Stimulated activated naive CD4-positive, alpha-beta T cell treated with Interleukin-2 at 50 U/mL for 16 hours (primary cell): ENCODE measurements at places on chromosomes 4 and X.
A peak's percentile ranks its signal among the peaks of the same experiment; 100 is the strongest.

DNA sequence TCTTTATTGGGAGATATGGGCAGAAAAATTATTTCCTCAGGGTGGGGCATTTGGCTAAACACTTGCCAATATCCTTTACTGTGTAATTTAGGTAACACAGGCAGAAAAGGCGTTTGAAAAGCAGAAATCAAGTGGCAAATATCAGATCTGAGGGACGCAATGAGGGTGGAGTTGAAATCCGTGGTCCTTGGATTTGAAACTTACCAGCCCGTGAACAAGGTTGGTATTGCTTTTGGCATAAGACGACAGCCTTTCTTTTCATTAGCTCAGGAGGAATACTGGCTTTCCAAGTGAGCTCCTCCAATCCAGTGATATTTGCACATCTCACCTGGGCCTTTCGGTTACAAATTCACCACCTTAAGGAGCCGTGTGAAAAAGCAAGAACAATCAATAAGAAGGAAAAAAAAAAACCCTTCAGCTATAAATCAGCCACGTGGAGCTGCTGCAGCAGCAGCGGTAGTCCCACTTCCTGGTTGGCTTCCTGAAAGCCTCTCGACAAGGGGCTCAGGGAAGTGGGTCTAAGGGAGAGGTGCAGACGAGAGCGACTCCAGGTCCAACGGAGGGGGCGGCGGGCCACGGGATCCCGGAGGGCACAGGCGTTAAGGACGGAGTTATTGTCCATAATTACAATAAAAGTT is 734 bp upstream of the GALNT7 start:
- no peak for DNase-seq

GRCh38 chr4:4425696-4426095 is 38.8 kb downstream of the NSG1 start:
- DNase-seq: no peak

DNA sequence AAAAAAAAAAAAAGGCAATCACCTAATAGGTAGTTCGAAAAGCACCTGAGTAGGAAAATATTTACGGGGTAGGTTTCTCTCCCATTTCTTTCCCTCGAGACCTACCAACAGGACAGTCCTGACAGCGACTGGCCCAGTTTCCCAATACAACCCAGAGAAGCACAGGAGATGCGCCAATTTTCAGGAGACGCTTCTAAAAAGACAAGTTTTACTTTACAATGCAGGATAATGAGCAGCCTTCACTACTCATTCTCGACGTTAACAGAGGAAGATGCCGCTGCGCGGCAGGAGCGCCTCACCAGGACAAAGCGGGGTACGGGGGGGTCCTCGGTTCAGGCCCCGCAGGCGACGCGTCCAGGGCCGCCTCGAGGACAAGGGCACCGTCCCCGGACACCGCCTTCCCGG is 708 bp downstream of the BCLAF3 start:
- DNase-seq: peak; percentile 19

DNA sequence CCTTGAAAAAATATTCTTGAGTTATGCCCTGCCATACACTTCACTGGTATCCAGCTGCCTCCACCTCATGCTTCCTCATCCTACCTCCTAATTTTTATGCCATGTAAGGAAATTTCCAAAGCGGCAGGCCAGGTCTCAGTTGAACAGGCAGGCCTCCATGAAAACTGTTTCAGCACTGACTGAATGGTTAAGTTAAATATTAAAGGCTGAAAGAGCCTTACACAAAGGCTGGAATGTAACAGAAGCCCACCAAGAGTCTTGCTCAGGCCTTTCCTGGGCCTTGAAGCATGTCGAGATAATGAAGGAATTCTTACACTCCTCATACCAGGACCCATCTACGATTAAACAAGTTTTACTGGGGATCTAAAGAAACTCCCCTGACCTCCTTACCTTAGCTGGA is 359.6 kb upstream of the NOCT start:
- DNase-seq: no peak

DNA sequence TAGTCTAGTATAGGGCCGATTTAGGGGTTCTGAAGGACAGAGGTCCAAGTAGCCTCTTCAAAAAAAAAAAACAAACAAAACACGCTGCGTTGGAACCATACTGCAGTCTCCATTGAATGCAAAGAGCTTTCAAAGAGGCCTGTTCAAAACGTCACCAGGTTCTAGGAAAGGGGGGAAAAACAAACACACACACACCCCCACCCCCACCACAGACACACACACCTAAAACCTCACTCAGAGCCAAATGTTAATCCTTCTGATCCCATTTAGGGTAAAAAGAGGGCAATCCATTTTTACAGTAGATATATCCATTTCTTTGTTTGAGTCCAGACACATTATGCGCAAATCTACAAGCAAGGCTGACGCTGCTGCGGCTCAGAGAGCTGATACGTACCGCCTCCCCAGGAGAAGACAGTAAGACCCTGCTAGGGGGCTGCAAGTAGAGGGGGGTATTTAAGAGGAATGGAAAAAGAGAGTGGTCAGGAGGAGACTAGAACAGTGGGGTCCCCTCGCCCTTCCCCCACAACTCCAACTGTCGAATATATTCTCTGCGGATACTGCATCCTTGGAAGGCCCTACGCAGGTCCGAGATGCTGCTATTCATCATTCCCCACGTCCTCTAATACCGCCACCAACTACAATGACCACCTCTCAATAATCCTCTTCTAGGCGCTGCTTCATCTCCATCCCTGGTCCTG is 1.3 kb downstream of the NKRF start:
- DNase-seq: no peak

DNA sequence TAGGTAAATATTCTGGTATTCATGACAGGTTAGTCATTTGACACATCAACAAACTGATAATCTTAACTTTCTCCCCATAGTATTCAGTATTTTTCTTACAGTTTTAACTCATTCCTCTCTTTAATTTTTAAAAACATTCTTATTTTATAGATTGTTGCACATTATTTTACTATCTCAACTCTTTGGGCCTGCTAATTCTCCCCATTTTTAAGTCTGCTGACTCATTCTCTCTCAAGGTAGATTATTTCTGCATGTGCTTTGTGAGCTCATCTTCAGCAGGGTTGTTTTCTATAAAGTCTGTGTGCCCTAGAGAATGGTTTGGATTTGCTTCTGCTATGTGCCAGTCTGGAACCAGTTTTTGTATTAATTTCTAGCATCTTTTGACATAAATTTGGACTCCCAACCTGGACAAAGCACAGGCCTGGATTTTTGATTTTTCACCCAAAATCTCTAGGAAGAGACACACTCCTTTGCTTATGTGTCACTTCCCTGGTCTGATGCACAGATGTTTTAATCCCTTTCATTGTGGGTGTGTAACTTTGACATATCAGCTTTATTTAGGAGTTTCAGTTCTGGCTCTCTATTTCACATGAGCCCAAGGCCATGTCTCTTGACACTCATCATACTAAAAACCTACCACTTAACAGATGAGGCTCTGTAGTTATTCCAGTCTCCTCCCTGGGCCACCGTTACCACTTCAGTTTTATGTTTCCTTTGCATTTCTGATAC is 194.3 kb upstream of the PGRMC2 start:
- no peak for DNase-seq

DNA sequence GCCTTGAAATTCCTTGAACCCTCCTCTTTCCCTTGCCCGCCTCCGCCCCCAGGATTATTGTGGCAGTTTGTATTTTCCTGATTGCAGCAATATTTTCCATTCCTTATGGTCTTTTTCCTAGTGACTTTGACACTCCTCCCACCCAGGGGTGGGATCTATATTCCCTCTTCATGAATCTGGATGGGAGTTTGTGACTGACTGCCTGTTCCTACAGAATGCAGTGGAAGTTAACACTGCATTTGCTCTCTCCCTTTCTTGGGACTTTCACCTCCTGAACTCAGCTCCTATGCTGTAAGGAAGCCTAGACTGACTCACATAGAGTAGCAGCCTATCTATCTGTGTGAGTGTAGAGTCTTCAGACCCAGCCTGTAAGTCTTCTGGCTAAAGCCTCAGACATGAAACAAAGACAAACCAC is 2.2 kb downstream of the FUNDC2 start:
- no peak for DNase-seq

- DNase-seq: no peak
These were observed 76.1 kb upstream of the FAM241A start for GRCh38 chr4:112069110-112069509.
